ENCODE measurements at places on chromosomes 16 and 17.

- DNase-seq, result no peak
Observed at GRCh38 chr17:50691550-50692447, 15.9 kb downstream of the ANKRD40 start.

GRCh38 chr17:13813347-13814240, 211.9 kb upstream of the HS3ST3A1 start:
- no peak for DNase-seq

DNA sequence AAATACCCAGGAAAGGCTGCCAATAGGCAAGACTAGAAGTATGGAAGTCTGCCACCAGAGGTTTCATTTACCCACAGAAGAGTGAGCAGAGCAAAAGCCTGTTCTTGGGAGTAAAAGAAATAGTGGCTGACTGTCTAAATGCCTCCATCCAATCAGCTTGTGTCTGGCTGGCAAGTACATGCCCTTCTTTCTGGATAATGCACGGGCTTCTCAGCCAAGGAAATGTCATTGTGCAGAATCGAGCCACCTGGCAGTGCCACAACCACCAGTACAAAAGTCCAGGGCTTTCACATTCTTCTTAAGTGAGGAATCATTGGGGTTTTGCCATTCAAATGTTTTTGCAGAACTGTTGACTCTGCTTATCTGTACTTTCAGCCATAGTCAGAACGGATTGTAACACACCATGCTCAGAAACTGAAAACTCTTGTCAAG, 10.1 kb upstream of the ERCC4 start:
- no peak for DNase-seq

GRCh38 chr17:10295728-10296343, 77.0 kb downstream of the MYH13 start:
- DNase-seq, result no peak

GRCh38 chr17:73769479-73769878, 125.2 kb upstream of the SDK2 start:
- DNase-seq, result no peak

GRCh38 chr16:57759541-57760356, 24.2 kb downstream of the KATNB1 start:
- DNase-seq, result no peak

GRCh38 chr17:59381716-59382570, 50.5 kb downstream of the YPEL2 start:
- no peak for DNase-seq

GRCh38 chr17:38320482-38320881, 23.3 kb downstream of the GPR179 start:
- DNase-seq, result no peak

GRCh38 chr17:17127730-17128291, 78.3 kb downstream of the PLD6 start:
- no peak for DNase-seq

- DNase-seq, result no peak
Observed at GRCh38 chr16:727291-727977, 528 bp downstream of the HAGHL start.

- peak; percentile 88 for DNase-seq
Observed at GRCh38 chr16:30096105-30096861, at the start of gene YPEL3. Gene YPEL3, minus strand, starts transcription at chr16:30096213. Its CDS starts 731 bp downstream, at chr16:30095482.

- no peak for DNase-seq
Observed at GRCh38 chr17:6348891-6349290, 86.0 kb downstream of the AIPL1 start.

GRCh38 chr16:51763072-51763661, 612.1 kb upstream of the SALL1 start:
- no peak for DNase-seq

- no peak for DNase-seq
Observed at GRCh38 chr16:50797456-50797855, 55.6 kb downstream of the CYLD start.

GRCh38 chr17:79393358-79394052, 217.3 kb downstream of the RBFOX3 start:
- peak; percentile 27 for DNase-seq

- no peak for DNase-seq
Observed at GRCh38 chr17:82831041-82831817, 8.6 kb downstream of the ZNF750 start.

- DNase-seq, result no peak
Observed at GRCh38 chr17:80845863-80846671, 145.6 kb upstream of the CHMP6 start.

GRCh38 chr17:67931227-67931626, 65.0 kb downstream of the C17orf58 start:
- no peak for DNase-seq

Measured in CD8-positive, alpha-beta memory T cell (primary cell).